ENCODE measurements at places on chromosomes 7 and 10. TPM values are rescaled to one million over a fixed set of nuclear protein-coding genes. Genes with fewer than 3 reads are reported as not detected.

CRCP gene
- total RNA-seq = 18.7 TPM

PLAC9 gene
- total RNA-seq = 2.7 TPM

HOXA3 gene
- total RNA-seq = 8.7 TPM

ADAP1 gene
- total RNA-seq = 6.0 TPM

- H3K27ac ChIP-seq = peak overlapping the region; percentile 9
- no peaks in the 10 kb centered on the region for H3K4me1 ChIP-seq
- peaks cover 12% of the 10 kb centered on the region for H3K36me3 ChIP-seq
- H3K27me3 ChIP-seq = no peaks in the 10 kb centered on the region
- H3K4me3 ChIP-seq = no peak overlapping the region
These were observed 110.1 kb downstream of the CYTH3 start for GRCh38 chr7:6162331-6162620.

GRCh38 chr10:50325449-50326171, 74.3 kb upstream of the ASAH2 start:
- H3K4me3 ChIP-seq = peak overlapping the region; percentile 15
- H3K27ac ChIP-seq = peak overlapping the region; percentile 80
- no peak for DNase-seq
- H3K4me1 ChIP-seq = peaks cover 80% of the 10 kb centered on the region
- H3K27me3 ChIP-seq = no peaks in the 10 kb centered on the region
- H3K36me3 ChIP-seq = no peaks in the 10 kb centered on the region

All from esophagus squamous epithelium (tissue), 5 donors.